ENCODE measurements at places on chromosomes 7 and 10. TPM values are rescaled to one million over a fixed set of nuclear protein-coding genes. Genes with fewer than 3 reads are reported as not detected.

GRCh38 chr10:111706331-111706730, 477.2 kb downstream of the GPAM start:
- H3K4me3 ChIP-seq = no peak overlapping the region
- DNase-seq = no peak
- H3K27ac ChIP-seq = no peak overlapping the region
- no peaks in the 10 kb centered on the region for H3K36me3 ChIP-seq

- H3K4me1 ChIP-seq = peaks cover 36% of the 10 kb centered on the region
- peaks cover 88% of the 10 kb centered on the region for H3K27me3 ChIP-seq
- no peak for DNase-seq
Observed at GRCh38 chr10:99531026-99531695, 1.6 kb upstream of the NKX2-3 start.

DNA sequence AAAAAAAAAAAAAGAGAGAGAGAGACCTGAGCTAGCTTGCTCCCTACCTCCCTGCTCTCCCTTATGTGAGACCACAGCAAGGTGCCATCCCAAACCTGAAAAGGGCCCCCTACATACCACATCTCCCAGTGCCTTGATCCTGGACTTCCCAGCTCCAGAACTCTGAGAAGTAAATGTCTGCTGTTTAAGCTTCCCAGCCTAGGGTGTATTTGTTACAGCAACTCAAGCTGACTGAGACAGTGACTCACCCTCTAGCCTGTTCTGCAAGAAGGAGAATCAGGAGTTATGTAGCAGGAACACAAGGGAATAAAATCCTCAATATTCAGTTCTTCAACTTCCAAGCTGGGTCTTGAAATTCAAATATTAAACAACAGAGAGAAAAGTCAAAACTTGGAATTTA, 52.1 kb upstream of the TMEM72 start:
- no peak for DNase-seq
- no peaks in the 10 kb centered on the region for H3K4me1 ChIP-seq
- H3K27ac ChIP-seq = no peak overlapping the region
- no peaks in the 10 kb centered on the region for H3K36me3 ChIP-seq

GRCh38 chr7:27944643-27945042, 204.7 kb downstream of the TAX1BP1 start:
- H3K4me3 ChIP-seq = no peak overlapping the region
- no peak for DNase-seq
- no peak overlapping the region for H3K27ac ChIP-seq
- H3K36me3 ChIP-seq = no peaks in the 10 kb centered on the region
- no peaks in the 10 kb centered on the region for H3K4me1 ChIP-seq

- no peak overlapping the region for H3K27ac ChIP-seq
- no peaks in the 10 kb centered on the region for H3K36me3 ChIP-seq
- DNase-seq = no peak
- no peaks in the 10 kb centered on the region for H3K27me3 ChIP-seq
- H3K4me1 ChIP-seq = no peaks in the 10 kb centered on the region
Observed at GRCh38 chr7:125355899-125356298, 426.3 kb upstream of the POT1 start.

- no peak overlapping the region for H3K27ac ChIP-seq
- H3K27me3 ChIP-seq = peaks cover 8% of the 10 kb centered on the region
- H3K36me3 ChIP-seq = no peaks in the 10 kb centered on the region
- no peak for DNase-seq
- H3K4me1 ChIP-seq = no peaks in the 10 kb centered on the region
Observed at GRCh38 chr7:120741371-120742042, 116.4 kb downstream of the TSPAN12 start.

DNA sequence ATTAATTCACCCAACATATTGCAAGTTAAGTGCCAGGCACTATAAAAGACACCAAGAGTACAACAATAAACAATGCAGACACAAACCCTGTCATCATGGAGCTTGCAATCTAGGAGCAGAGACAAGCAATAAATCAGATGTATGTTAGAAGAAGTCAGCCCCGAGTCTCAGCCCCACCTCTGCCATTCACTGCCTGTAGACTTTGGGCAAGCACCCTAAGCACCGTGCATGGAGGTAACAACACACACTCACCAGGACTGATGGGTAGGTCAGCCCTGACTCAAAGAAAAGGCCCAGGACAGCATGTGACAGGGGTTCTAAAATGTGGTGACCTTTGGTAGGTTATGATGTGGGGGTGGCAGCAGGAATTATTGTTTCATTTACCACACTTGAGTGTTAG, 49.3 kb upstream of the PLEKHA1 start:
- DNase-seq = no peak
- no peak overlapping the region for H3K27ac ChIP-seq
- H3K27me3 ChIP-seq = peaks cover 28% of the 10 kb centered on the region
- H3K4me1 ChIP-seq = no peaks in the 10 kb centered on the region
- no peak overlapping the region for H3K4me3 ChIP-seq

- no peaks in the 10 kb centered on the region for H3K27me3 ChIP-seq
- peaks cover 3% of the 10 kb centered on the region for H3K4me1 ChIP-seq
- H3K27ac ChIP-seq = no peak overlapping the region
- H3K4me3 ChIP-seq = no peak overlapping the region
Observed at GRCh38 chr10:102555781-102556328, 52.1 kb downstream of the SUFU start.

GRCh38 chr10:8369666-8370065, 315.2 kb downstream of the GATA3 start:
- H3K4me3 ChIP-seq = no peak overlapping the region
- H3K36me3 ChIP-seq = no peaks in the 10 kb centered on the region
- H3K27me3 ChIP-seq = no peaks in the 10 kb centered on the region
- peaks cover 22% of the 10 kb centered on the region for H3K4me1 ChIP-seq
- DNase-seq = peak; percentile 32
- H3K27ac ChIP-seq = no peak overlapping the region

Gene CHAT
- total RNA-seq = not detected

Gene NEBL
- total RNA-seq = 0.34 TPM

Gene ITPRID1
- not detected for total RNA-seq

Gene ASB10
- total RNA-seq = not detected

Gene LFNG
- 50.6 TPM for total RNA-seq

All from activated CD8-positive, alpha-beta T cell treated with anti-CD3 and anti-CD28 coated beads for 36 hours (primary cell).